Stimulated activated CD4-positive, alpha-beta T cell treated with anti-CD3 and anti-CD28 coated beads, Interleukin-15, amount 100 ng/mL, for 1 hour (primary cell): ENCODE measurements at places on chromosomes 13 and 19.

DNA sequence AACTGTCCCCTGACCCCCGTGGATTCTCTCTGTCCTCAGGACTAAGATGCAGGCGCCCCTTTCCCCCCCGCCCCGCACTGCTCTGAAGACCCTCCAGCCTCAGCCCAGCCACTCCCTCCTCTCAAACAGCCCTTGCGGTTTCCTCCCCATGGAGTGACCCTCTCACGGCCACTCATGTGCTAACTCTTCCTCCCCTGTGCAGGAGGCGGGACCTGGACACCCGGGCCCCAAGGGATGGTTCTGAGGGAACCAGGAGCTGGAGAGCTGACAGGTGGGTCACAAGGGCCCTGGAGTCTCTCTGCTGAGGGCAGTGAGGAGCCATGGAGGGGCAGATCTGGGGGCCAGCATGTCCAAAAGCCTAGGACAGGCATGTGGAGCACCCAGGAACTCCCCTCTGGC, 1.9 kb downstream of the ISOC2 start:
- no peak for DNase-seq

- peak; percentile 84 for DNase-seq
Observed at GRCh38 chr19:43474986-43475705, 9.7 kb upstream of the LYPD3 start.

- DNase-seq, result no peak
Observed at GRCh38 chr19:49773663-49774350, 7.0 kb downstream of the AP2A1 start.

DNA sequence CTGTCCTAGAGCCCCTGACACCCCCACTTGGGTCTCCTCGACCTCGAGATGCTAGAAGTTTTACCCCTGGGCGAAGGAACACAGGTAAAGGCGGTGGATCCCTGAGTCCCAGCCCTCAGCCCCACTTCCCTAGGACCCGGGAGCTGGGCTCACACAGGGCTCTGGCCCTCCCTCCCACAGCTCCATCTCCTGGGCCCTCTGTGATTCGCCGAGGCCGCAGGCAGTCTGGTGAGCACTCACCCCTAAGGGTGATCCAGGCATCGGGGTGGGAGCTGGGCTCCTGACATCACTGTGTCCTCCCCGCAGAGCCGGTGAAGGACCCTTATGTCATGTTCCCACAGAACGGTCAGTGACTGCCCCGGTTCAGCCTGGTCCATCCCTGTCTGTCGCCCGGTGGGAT, 8.3 kb downstream of the PLEKHG2 start:
- no peak for DNase-seq

DNA sequence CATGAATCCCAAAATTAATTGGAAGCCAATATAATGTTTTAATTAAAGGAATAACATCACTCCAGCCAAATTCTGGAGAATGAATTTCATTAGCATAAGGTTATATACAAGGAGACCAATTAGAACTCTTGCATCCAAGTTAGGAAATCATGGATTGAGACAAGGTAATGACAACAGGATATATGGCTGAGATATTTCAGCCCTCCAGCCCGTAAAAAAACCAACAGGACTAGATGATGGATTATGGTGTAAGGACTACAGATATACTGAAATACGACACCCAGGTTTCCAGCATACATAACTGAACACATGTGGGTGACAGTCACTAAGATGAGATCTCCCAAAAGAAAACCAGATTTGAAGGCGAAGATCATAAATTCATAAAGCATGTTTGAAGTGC, 56.5 kb downstream of the TSC22D1 start:
- no peak for DNase-seq

GRCh38 chr19:11102944-11103343, 13.7 kb downstream of the LDLR start:
- no peak for DNase-seq

- no peak for DNase-seq
Observed at GRCh38 chr13:45691251-45691650, 10.9 kb upstream of the CBY2 start.

GRCh38 chr13:110666255-110666533, 39.7 kb downstream of the CARS2 start:
- DNase-seq, result no peak

DNA sequence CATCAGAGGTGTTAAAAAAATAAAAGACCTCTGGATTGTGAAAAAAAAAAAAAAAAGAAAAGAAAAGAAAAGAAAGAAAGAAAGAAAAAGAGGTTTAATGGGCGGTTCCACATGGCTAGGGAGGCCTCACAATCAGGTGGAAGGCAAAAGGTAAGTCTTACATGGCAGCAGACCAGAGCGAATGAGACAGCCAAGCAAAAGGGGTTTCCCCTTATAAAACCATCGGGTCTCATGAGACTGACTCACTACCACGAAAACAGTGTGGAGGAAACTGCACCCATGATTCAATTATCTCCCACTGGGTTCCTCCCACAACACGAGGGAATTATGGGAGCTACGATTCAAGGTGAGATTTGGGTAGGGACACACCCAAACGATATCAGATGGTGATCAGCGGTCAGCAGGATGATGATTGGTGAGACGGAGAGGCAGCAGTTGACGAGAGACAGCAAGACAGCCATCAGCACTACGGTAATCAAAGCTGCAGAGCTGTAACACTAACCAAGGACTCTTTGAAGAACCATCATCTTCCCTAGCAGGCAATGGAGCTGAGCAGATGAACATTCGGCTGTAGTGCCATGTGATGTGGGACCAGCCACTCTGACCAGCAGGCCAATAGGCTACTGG, 3.9 kb upstream of the CD209 start:
- DNase-seq, result no peak

DNA sequence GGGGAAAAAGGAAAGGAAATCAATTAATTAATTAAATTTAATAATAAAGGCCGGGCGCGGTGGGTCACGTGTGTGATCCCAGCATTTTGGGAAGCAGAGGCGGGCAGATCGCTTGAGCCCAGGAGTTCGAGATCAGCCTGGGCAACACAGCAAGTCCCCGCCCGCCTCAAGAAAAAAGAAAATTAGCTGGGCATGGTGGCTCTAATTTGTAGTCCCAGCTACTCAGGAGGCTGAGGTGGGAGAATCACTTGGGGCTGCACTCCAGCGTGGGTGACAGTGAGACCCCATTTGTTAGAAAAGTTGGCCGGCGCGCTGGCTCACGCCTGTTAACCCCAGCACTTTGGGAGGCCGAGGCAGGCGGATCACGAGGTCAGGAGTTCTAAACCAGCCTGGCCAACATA, 733 bp upstream of the CD320 start:
- DNase-seq, result no peak

DNA sequence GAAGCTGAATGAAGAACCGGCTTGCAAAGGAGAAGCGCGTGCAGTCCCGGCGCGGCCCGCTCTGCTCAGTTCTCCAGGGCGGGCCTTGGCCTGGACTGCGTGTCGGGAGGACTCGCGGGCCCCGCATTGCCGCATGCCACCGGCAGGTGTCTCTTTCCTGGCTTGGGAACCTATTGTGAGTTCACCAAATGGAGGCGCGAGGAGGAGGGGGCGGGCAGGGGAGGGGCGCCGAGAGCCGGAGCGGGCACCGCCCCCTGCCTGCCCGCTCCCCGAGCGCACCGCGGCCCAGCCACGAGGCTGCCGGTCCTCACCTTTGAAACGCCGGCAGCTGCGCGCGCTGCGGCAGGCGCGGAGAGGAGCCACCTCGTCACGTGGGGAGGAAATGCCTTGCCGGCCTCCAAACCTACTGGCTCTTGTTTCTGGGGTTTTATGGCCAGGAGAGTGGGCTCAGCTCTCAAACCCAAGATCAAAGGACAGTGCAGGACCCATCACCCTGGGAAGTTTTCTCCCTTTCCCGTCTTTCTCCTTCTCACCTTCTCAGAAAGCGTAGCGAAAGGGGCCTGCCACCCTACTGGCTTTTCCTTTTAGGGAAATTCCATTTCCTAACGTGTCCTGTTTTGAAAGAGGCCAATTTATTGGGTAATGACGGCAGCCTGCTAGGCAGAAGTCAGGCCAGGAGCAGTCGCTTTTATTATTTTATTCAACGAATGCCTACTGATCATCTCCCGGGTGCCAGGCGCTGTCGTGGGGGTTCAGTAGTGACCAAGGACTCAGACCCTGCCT, 13.8 kb upstream of the UBE2L5 start:
- peak; percentile 91 for DNase-seq

DNA sequence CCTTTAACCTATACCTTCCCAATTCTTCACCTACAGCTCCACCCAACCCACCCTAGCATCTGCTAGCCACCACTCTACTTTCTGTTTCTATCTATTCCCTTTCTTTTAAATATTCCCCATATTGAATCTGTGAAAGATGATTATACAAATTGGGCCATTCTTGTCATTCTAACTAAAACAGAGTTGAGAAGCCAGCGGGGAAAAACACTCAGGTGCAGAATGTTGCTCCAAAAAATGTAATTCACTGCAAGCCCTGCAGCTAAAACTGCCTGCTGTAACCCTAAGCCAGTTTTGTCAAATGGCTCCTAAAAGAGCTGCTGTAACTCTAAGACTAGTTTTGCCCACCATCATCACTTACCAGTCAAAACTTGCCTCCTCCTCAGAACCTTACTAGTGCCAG, 1468.6 kb upstream of the MIR17HG start:
- no peak for DNase-seq

DNA sequence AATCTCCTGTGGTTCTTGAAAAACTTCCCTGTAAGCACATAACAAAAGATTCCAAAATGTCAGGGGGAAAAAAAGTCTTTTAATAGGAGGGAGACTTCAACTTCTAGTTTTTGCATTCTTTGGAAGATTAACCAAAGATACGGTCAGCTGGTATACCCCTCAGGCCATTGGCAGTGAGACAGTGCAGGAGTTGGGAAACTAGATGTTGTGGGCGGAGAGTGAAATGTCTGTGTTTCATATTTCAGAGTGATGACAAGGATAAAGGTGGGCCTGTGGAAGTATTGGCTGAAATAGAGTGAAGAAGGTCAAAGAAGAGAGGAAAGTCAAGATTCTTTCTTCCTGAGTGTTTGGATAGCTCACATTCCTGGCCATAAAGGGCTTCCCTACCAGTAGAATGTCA, 40.8 kb downstream of the CYP2B6 start:
- no peak for DNase-seq

- DNase-seq, result no peak
Observed at GRCh38 chr19:23343434-23344010, 51.7 kb downstream of the ZNF91 start.

- DNase-seq, result no peak
Observed at GRCh38 chr13:34698945-34699344, 243.1 kb upstream of the NBEA start.

- DNase-seq, result no peak
Observed at GRCh38 chr19:56474308-56474707, 2.8 kb downstream of the ZNF667 start.

DNA sequence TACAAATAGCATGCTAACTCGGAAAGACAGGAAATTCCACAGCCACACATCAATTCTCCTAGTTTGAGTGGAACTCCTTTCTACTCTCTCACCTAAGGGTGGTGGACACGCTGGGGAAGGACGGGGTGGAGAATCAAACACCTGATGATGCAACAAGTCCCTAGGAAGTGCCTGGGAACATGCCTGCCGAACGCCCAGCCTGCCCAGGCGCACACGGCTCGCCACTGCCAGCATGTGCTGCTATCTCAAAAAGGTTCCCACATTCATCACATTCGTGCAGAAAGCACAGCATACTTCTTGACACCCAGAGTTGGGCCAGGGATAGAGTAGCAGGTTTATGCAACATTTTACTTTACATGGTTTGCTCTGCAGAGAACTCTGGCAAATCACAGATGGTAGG, 164.6 kb downstream of the ABCC4 start:
- DNase-seq, result no peak

GRCh38 chr13:48876289-48876688, 99.4 kb upstream of the FNDC3A start:
- no peak for DNase-seq

GRCh38 chr13:45700971-45701900, 884 bp upstream of the CBY2 start:
- no peak for DNase-seq

DNA sequence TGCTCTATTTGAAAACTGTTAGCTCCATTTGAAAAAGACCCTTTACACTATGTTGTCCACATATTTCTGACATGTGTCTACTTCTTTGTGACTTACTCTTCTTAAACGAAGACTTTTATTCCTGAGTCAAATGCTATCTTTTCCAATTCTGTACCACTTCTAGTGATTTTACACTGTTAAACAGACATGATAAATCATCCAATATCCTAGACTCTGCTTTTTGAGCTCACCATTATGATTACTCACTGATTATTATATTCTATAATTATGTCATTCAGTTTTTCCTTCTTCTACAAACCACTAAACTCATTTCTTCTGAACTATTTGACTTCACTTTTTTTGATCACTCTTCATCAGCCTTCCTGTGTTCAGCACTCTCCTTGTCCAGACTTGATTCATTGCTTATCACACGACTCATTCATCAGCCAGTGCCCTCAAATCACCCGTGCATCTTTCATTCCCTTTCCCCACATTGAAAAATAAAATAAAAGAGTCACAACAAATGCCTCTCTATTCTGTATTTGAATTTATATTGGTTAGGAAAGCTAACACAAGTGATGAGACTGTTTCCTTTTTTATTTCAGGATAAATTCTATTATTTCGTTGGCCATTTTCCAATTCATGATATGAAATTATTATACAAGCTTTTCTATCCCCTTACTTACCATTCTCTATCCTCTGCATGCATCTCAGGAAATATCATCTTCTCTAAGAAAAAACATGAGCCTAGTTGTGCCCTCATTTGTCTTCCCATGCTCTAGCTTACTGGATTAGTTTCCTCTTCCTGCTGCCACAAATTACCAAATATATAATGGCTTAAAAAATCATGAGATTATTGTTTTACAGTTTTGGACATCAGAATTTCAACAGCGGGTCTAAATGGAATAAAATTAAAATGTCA, 1482.1 kb upstream of the MIR17HG start:
- no peak for DNase-seq

GRCh38 chr19:47176627-47177090, 46.0 kb downstream of the SAE1 start:
- no peak for DNase-seq

DNA sequence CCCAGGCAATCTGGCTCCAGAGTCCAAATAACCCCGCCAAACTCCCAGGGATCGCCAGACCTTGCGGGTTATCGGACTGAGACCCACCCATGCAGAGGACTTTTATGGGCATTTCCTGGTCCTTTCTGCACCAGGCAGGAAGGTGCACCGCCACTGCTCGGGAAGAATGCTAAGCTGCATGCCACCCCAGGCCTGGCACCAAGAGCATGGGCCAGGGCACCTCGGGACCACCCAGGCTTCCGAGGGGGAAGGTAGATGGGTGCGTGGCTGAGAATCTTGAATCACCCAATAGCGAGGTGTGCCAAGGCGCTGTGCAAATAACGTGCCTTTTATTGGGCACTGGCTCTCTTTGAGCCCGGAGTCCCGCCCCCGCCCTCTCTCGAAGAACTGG, 422 bp upstream of the ZNF575 start:
- no peak for DNase-seq

GRCh38 chr13:49620170-49620621, 8.1 kb upstream of the ARL11 start:
- DNase-seq, result no peak

GRCh38 chr13:33686772-33687480, 131.0 kb upstream of the RFC3 start:
- DNase-seq, result no peak

- DNase-seq, result no peak
Observed at GRCh38 chr13:43865892-43866291, 13.6 kb downstream of the CCDC122 start.
